NCI-H226 (cell line): ENCODE measurements at places on chromosomes 13 and 19.

DNA sequence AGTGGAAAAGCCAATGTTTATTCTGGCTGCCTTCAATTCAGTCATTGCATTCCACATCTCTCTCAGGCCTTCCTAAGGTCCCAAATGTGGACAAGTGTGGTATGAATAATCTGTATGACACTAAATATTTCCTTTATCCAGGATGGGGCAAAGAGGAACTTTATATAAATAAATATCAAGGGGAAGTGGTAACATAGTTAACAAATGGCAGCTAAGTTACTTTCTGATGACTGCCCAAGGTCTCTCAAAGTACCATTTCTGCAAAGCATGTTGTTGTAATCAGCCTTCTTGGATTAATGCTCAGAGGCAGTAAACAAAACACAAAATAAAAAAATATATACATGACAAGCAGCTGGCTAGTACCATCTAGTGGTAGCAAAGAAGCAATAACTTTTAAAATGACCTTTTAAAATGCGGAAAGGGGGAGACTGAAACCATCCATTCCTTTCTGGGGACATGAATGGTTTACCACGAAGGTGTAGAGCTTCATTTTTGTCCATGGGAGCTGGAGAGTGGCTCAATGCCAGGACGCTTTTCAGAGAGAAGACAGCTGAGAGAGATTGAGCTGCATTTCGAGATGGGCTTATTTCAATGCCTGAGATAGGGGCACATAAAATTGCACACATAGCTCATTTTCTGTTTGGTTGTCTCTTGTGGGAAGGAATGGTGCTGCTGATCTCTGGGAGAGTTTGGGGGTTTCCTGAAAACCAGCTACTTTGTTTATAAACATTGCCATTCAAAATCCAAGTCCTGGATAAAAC, 259.2 kb downstream of the RFC3 start:
- DNase-seq = no peak

DNA sequence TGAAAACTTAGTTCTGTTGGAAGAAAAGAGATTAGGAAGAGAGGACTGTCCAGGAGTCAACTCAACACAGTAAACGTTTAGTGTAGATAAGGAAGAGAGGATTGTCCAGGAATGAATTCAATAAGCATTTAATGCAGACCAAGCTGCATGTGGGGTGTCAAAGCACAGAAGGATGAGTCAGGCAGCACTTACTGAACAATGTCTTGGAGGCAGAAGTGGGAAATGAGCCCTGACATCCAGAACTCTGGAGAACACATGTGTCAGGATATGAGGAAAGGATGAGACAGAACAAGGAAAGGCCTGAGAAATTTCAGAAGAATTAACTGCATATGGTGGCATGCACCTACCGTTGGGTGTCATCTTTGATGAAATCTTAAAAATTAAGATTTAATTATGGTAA, 429.2 kb upstream of the HTR2A start:
- DNase-seq = peak; percentile 30

DNA sequence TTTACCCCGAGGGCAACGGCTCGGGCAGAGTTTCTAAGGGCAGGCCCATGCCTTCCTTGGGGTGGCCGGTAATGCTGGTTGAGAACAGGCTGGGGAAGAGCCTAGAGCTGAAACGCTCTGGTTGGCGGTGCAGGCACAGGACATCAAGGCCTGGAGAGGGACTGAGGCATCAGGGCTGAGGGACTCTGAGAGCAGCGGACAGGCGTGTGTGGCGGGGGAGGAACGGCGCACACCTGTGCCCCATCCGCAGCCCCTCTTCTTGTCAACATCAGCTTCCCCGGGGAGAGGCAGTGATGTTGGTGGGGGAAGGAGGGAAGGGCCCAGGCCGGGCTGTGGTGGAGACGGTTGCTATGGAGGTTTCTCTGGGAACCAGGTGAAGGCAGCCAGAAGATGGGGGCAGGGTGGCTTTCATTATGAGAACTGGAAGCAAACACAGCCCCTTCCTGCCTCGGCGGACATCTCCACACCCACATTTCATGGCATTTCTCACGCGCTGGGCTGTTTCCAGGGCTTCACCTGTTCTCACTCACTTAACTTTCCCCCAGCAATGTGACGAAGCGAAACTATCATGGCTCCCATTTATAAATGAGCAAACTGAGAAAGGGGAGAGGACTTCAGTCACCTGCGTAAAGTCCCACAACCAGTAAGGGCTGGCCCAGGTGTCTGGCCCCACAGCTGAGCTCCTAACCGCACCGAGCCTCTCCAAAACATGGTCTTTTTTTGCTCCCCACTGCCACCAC, 8.2 kb upstream of the ATF5 start:
- no peak for DNase-seq

GRCh38 chr13:107576430-107576829, 638.9 kb downstream of the LIG4 start:
- peak; percentile 7 for DNase-seq

- DNase-seq = no peak
These were observed 516.0 kb downstream of the DCT start for GRCh38 chr13:93963266-93964145.

DNA sequence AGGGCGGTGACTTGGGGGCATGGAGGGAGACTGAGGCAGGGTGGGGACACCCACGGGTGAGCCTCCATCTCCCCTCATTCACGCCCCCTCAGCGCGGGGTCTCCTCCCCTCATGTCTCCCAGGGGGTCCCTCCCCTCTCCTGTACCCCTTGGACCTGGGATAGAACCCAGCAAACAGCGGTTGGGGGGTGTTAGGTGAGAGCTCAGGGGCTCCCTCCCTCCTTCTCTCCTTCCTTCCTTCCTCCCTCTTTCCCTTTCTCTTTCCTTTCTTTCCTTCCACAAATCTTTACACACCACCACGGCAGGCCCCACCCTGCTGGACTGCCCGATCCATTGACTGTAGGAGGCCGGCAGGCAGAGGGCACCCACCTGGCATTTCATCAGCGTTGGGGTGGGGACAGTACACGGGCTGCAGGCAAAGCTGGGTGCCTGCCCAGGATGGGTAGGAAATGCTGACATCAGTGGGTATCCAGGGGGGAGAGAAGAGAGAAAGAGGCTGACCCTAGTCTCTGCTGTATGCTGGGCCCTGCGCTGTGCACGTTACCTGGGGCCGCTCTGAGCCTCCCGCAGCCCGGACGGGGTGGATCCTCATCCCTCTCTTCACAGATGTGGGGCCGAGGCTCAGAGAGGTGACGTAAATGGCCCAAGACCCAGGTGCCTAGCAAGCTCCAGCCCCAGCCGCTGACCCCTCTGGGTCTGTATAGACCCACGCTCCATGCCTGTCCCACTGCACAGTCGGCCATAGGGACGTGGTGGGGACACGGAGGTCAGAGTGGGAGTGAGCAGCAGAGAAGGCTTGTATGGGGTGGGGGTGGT, 3.5 kb downstream of the SSC5D start:
- peak; percentile 70 for DNase-seq

- no peak for DNase-seq
These were observed 256.3 kb upstream of the RFC3 start for GRCh38 chr13:33561627-33562026.

DNA sequence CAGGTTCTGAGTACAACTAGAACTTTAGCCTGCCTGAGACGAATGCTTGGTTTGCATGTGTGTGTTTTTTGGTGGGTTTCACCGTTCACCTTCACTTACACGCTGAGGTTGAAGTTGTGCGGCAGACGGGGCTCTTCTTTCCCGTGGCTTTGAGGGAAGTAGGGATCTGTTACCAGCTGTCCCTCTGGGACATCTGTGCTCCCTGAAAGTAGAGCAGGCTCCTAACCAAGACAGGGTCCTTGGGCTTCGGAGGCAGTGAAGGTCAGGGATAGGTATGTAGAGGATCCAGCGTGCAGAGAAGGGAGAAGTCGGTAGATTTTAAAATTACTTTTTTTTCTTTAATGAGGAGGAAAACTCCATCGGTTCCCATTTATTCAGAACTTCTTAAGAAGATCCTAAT, 48.7 kb downstream of the ZNF536 start:
- DNase-seq = no peak

DNA sequence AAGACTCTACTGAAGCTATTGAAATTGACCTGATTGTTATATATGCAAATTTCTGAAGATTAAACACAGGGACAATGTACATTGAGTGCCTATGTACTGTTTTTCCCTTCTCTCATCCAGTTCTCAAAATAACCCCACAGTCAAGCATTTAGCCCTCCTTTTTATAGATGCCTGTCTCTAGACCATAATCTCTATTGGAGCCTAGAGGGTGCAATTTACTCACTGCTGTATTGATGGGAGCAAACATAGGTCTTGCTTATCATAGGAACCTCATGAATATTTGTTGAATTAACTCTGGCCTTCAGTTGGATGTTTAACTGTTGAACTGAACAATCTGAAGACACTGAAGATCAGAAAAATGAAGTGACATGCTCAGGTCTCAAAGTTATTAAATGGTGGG, 183.0 kb downstream of the RFC3 start:
- DNase-seq = no peak

GRCh38 chr19:55165952-55166529, 372 bp downstream of the DNAAF3 start:
- peak; percentile 73 for DNase-seq

DNA sequence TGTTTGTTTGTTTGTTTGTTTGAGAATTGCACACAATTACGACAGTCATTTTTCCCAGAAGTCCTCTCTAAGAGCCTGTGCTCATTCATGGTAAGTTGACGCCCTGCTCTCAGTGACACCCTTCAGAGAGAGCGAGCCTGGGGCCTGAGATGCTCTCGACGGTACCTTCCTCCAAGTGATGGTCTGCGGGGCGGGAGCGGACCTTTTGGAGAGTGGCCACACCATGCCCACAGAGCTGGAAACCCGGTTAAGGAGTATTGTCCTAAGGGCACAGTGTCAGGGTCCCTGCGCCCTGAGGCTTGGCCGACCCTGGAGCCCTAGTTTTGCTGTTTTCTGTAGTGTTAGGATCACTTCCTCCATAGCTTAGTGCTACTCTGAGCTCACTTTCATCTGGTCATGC, 3.6 kb downstream of the POP4 start:
- no peak for DNase-seq

- DNase-seq = no peak
These were observed 15.0 kb upstream of the NAXD start for GRCh38 chr13:110600261-110600819.

DNA sequence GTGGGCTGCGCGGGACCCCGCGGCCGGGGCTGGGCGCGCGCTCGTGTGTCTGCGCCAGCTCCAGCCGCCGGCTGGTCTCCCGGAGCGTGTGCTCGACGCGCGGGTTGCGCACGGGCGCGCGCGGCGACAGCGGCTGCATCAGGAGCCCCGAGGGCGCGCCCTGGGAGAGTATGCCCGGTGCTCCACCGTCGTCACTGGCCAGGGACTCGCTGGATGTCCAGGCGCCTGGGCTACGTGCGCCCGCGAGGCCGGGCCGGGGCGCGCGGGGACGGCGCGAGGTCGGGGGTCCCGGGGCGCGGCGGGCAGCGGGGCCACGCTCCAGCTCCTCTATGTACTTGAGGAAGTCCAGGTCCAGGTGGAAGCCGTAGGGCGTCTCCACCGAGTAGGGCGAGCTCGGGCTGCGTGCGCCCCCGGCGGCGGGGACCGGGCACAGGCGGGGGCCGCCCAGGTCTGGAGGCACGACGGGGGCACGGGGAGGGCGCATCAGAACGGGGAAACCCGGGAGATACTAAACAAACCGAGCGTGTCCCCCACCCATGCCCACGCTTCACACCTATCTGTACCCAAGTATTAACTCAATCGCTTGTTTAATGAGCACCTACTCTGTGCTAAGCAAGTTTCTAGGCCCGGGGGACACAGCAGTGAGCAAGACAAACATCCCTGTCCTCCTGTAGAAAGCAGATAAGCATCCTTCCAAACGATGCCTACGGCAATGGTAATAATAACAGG, 7.6 kb downstream of the KANK3 start:
- DNase-seq = no peak

GRCh38 chr19:45280471-45280961, 29.4 kb downstream of the MARK4 start:
- DNase-seq = no peak

GRCh38 chr13:106802917-106803316, 235.0 kb upstream of the ARGLU1 start:
- DNase-seq = no peak

DNA sequence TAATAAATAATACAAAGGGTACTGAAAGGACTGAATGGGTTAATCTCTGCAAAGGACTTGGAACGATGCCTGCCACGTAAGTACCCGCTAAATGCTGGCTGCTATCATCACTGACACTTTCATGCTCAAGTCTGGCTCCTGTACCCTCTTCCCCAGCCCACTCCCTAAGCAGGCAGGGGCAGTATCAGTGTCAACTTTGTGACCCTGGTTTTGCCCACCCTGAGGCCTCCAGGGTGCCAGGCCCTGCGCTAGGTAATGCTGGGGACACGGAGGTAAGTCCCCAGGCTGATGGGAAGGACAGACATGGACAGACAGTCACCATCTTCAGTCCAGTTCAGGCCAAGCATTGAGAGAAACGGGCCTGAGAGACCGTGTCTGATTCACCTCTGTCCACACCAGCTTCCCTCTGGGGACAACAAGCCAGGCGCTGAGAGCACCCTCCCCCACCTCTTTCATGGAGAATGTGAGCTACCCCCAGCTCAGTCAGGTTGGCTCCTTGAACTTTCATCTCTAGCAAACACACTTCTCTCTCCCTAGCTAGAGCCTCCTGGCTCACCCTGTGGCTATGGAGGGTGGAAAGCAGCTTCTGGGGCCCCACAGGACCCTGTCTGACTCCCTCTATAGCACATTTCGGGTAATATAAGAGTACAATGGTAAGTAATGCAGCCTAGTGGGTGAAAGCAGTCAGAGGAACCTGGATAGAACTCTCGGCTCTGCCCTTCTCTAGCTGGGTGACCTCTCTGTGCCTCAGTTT, 800 bp downstream of the ETFB start:
- DNase-seq = no peak
